Ascending aorta (tissue), 2 donors: ENCODE measurements at places on chromosomes 16 and 17. TPM values are rescaled to one million over a fixed set of nuclear protein-coding genes. Genes with fewer than 3 reads are reported as not detected.
A peak's percentile ranks its signal among the peaks of the same experiment; 100 is the strongest.

The LGALS9B gene
- total RNA-seq = not detected

DNA sequence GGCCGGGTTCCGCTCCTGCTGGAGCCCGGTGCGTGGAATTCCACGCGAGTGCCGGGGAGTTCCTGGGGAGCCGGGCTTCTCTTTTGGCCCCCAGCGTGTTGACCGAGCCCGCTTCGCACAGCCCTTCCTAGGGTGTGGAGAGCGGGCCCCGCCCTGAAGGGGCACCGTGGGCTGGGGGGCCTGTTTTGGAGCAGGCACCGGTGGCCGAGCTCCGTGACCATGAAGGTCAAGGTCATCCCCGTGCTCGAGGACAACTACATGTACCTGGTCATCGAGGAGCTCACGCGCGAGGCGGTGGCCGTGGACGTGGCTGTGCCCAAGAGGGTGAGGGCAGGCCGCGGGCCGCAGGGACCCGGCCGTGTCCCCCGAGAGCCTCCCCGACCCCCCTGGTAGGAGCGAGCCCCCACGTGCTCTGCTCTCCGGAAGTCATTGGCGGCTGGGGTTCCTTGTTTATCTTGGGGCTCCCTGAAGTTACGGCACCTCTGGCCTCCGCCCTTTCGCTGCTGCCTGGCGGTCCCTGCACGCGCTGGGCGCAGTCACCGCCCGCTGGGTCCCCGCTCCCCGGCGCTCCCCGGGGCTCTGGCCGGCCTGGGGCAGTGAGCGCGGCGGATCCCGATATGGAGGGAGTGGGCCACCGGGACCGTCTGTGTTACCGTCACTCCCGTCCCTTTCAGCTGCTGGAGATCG lies 528 bp downstream of the HAGHL start:
- no peak for DNase-seq
- H3K27ac ChIP-seq = no peak overlapping the region
- H3K4me1 ChIP-seq = peaks cover 22% of the 10 kb centered on the region
- peak overlapping the region; percentile 65 for H3K4me3 ChIP-seq

GRCh38 chr17:79684132-79684985 lies 46.4 kb upstream of the ENPP7 start:
- H3K27me3 ChIP-seq = no peaks in the 10 kb centered on the region
- H3K36me3 ChIP-seq = no peaks in the 10 kb centered on the region
- H3K4me3 ChIP-seq = no peak overlapping the region
- DNase-seq = no peak
- H3K27ac ChIP-seq = no peak overlapping the region

The CCL8 gene
- total RNA-seq = not detected

DNA sequence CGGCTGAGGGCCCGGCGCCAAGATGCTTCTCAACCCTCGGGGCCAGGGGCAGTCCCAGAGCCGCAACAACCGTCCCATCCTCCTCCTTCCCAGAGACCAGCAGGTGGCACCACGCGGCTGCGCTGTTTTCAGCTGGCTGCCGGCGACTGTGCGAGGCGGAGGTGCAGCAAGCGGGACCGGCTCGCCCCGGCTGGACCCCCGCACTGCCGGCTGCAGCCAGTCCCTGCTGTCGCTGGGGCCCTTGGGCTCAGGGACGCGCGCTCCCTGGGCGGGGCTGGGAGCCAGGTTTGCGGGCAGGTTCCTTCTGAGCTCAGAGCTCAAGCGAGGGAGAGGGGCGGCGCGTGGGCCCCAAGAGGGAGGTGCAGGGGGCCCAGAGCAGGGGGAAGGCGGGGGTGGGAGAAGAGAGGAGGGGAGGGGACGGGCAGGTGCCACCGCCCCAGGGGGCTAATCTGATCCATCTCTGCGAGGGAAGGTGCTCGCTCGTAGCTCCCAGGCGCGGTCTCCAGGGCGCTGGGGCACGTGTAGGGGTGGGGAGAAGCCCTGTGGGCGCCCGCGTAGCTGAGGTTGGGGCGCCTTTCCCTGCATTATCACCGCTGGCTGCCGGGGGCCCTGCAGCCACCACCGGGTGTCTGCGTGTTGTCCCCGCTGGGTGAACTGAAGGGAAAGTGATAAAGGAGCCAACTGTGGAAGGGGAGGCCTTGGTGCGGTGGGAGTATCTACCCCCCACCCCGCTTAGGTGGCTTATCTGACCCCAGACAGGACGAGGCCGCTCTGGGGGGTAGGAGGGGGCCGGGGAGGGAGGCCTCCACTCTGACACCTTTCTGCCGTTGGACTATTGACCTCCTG lies 24.2 kb downstream of the STAT5A start:
- peaks cover 59% of the 10 kb centered on the region for H3K36me3 ChIP-seq
- peak overlapping the region; percentile 72 for H3K27ac ChIP-seq
- DNase-seq = no peak
- H3K27me3 ChIP-seq = no peaks in the 10 kb centered on the region

The GP1BA gene
- total RNA-seq = not detected

The TUBG2 gene
- 73.1 TPM for total RNA-seq

DNA sequence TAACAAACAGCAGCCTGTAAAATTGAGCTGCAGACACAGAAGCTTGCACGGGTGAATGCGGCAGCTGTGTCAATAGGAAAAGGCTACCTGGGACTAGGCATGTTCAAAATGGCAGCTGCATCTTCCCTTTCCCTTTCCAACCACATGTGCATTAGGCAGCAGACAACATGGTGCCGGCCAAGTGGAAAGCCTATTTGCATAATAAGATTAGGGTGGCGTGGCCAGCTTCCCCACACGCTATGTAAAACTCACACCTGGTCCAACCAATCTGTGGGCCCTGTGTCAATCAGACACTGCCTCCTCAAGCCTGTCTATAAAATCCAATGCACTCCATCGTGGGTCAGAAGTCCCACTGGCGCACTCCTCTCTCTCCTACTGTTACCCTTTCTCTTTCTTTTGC lies 61.0 kb upstream of the RBBP6 start:
- no peak overlapping the region for H3K27ac ChIP-seq
- no peaks in the 10 kb centered on the region for H3K4me1 ChIP-seq
- no peak overlapping the region for H3K4me3 ChIP-seq

- H3K36me3 ChIP-seq = peaks cover 34% of the 10 kb centered on the region
- H3K27me3 ChIP-seq = no peaks in the 10 kb centered on the region
- no peak for DNase-seq
Measured at GRCh38 chr16:31488468-31489297, 5.8 kb downstream of the SLC5A2 start.

DNA sequence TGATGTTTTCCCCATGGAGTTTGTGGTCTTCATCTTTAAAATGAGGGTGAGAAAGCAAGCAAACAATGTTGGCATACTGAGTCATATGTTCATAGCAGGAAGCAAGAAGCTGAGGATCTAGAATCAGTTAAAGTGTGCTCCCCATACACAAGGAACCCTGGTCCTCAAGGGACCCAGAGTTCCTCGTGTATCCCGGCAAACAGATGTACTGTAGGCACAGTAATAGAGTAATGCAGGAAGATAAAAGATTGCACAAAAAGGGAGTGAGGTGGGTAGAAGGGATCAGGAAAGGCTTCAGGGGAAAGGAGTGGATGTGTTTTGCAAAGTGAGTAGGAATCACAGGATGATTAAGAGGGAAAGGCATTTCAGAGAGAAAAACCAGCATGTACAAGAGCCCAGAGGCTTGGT lies 412.3 kb upstream of the CDH11 start:
- no peak overlapping the region for H3K27ac ChIP-seq
- no peaks in the 10 kb centered on the region for H3K36me3 ChIP-seq
- no peak overlapping the region for H3K4me3 ChIP-seq
- peaks cover 3% of the 10 kb centered on the region for H3K4me1 ChIP-seq
- no peak for DNase-seq

GRCh38 chr16:11915114-11915643 lies 577 bp downstream of the GSPT1 start:
- no peaks in the 10 kb centered on the region for H3K4me1 ChIP-seq
- H3K4me3 ChIP-seq = peak overlapping the region; percentile 99
- H3K27me3 ChIP-seq = no peaks in the 10 kb centered on the region
- peak overlapping the region; percentile 93 for H3K27ac ChIP-seq

The CDRT15 gene
- not detected for total RNA-seq

DNA sequence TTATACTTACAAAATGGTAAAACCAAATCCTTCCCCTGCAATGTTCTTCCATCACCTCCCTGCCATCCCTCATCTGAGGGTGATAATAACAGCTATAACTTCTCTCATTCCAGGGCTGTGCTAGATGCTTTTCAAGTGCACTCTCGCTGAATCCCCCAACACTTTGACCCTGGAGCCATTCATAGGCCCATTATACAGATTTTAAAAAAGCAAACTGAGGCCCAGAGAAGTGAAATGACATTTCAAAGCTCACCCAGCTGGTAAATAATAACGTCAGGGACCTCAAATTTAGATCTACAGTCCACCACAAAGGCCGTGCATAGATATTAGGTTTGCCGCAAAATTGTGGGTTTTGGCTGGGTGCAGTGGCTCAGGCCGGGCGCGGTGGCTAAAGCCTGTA lies 378.8 kb downstream of the SLC39A11 start:
- no peaks in the 10 kb centered on the region for H3K4me1 ChIP-seq
- DNase-seq = no peak
- H3K27me3 ChIP-seq = no peaks in the 10 kb centered on the region
- H3K36me3 ChIP-seq = no peaks in the 10 kb centered on the region

The NDRG4 gene
- 150 TPM for total RNA-seq

DNA sequence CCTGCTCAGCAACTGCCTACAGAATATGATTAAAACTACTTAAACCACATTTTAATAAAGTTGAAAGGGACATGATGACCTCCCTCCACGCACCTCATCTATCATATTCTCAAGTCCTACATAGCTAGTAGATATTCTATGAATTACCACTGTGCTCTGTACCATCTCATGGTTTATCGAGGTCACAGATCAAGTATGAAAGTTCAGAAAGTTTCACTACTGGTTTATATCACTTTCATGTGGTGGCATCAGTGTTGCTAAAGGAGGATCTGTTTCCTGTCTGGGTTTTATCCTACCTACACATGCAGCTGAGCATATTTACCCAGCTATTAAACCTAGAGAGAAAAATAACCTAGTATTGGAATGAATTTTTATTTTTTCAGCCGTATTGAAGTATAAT lies 214.9 kb upstream of the MON1B start:
- no peaks in the 10 kb centered on the region for H3K27me3 ChIP-seq
- H3K4me3 ChIP-seq = no peak overlapping the region
- H3K4me1 ChIP-seq = no peaks in the 10 kb centered on the region
- H3K27ac ChIP-seq = no peak overlapping the region
- no peaks in the 10 kb centered on the region for H3K36me3 ChIP-seq

- H3K4me3 ChIP-seq = no peak overlapping the region
- peaks cover 3% of the 10 kb centered on the region for H3K36me3 ChIP-seq
- DNase-seq = no peak
Measured at GRCh38 chr17:15442311-15443180, 24.9 kb downstream of the CDRT4 start.

GRCh38 chr17:6528557-6528956 lies 27.8 kb downstream of the PITPNM3 start:
- no peaks in the 10 kb centered on the region for H3K27me3 ChIP-seq
- H3K27ac ChIP-seq = no peak overlapping the region
- no peaks in the 10 kb centered on the region for H3K4me1 ChIP-seq

The ATP2C2 gene
- total RNA-seq = not detected

- H3K4me1 ChIP-seq = peaks cover 55% of the 10 kb centered on the region
- DNase-seq = no peak
Measured at GRCh38 chr16:70754851-70755600, 45.9 kb downstream of the VAC14 start.

GRCh38 chr17:40065769-40066510 lies 3.2 kb downstream of the THRA start:
- no peaks in the 10 kb centered on the region for H3K27me3 ChIP-seq
- peak overlapping the region; percentile 93 for H3K4me3 ChIP-seq
- peak overlapping the region; percentile 91 for H3K27ac ChIP-seq
- H3K4me1 ChIP-seq = peaks cover 64% of the 10 kb centered on the region
- no peak for DNase-seq

The HBA1 gene
- total RNA-seq = 585 TPM

DNA sequence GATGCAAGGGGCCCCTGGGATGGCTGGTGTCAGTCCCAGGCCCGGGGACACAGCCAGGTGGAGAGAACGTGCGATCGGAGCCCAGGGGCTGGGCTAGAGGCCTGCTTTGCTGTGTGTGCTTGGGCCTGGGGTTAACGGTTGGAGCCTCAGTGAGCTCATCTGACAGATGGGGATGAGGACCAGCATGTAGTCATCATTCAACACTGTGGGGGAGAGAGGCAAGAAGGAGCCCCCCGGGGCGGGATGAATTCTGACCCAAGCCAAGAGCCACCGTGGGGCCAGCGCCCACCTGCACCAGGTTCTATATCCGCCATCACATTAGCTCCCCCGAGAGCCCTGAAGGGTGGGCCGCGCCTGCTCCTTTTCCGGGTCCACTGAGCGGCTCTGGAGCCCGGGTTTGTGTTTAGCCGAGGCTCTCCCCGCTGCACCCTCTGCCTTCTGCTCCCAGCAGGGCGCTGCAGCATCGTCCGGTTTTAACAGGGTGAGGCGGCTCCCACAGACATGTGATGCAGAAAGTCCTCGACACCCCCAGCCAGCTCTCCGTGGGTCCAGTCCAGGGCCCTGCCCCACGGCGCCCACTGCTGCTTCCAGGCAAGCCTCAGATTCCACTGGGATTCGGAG lies 365.7 kb downstream of the SEC14L1 start:
- H3K4me3 ChIP-seq = no peak overlapping the region
- no peaks in the 10 kb centered on the region for H3K36me3 ChIP-seq
- no peak overlapping the region for H3K27ac ChIP-seq
- DNase-seq = no peak
- H3K27me3 ChIP-seq = no peaks in the 10 kb centered on the region

GRCh38 chr17:22409160-22409751 lies 716.9 kb downstream of the KCNJ18 start:
- H3K27ac ChIP-seq = no peak overlapping the region
- no peaks in the 10 kb centered on the region for H3K36me3 ChIP-seq
- H3K4me3 ChIP-seq = no peak overlapping the region

DNA sequence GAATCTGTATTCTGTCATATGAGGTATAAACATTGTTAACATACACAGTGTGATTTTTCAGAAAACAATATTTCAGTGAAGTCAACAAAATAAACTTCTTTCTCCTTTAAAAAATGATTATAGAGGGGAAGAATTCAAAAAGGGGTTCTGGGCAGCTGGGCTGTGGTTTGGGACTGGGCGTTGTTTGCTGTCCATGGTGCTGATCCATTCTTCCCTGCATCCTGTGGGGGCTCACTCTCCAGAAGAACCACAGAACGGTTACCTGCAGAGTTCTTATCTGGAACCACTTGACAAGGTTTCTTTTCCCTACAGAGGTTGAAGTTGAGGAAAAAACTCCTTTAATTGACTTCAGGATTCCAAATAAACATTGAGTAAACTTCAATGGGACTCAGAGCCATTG lies 1091.0 kb downstream of the CDH8 start:
- DNase-seq = no peak
- H3K4me1 ChIP-seq = no peaks in the 10 kb centered on the region
- no peak overlapping the region for H3K27ac ChIP-seq
- H3K36me3 ChIP-seq = no peaks in the 10 kb centered on the region
- no peak overlapping the region for H3K4me3 ChIP-seq
- H3K27me3 ChIP-seq = no peaks in the 10 kb centered on the region
